Stimulated activated CD8-positive, alpha-beta memory T cell treated with anti-CD3 and anti-CD28 coated beads, Interleukin-7, amount 100 ng/mL, for 1 hour (primary cell): ENCODE measurements at places on chromosomes 11 and 22.

- DNase-seq, result no peak
These were observed 13.0 kb downstream of the GALNT18 start for GRCh38 chr11:11608783-11609232.

DNA sequence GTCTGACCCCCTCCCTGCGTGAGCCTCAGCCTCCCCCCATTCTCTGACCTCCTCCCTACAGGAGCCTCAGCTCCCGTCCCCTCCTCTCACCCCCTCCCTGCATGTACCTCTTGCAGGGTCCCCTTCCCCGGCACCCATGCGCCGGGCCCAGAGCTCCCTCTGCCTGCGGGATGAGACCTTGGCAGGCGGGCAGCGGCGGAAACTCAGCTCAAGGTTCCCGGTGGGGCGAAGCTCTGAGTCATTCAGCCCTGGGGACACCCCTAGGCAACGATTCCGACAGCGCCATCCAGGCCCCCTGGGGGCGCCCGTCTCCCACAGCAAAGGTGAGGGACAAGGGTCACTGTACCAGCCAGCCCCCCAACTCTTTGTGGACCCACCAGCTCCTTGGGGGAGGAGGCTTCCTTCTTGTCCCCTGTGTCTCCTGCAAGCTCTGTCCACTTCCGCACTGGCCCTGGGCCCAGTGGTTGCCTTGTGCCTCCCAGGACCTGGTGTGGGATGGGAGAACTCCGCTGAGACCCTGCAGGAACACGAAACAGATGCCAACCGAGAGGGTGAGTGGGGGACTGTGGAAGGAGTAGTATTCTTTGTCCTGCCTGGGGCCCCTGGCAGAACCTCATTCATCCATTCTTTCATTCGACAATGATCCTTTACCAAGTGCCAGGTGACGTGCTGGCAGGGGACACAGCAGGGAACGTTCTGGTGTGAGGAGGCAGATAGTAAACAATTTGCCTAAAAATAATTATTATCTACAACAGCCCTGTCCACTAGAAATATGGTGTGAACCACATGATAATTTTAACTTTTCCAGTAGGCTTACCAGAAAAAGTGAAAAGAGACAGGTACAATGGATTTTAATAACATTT, 3.7 kb upstream of the RPS6KA4 start:
- no peak for DNase-seq

GRCh38 chr11:2090172-2091111, 48.7 kb downstream of the IGF2 start:
- no peak for DNase-seq

DNA sequence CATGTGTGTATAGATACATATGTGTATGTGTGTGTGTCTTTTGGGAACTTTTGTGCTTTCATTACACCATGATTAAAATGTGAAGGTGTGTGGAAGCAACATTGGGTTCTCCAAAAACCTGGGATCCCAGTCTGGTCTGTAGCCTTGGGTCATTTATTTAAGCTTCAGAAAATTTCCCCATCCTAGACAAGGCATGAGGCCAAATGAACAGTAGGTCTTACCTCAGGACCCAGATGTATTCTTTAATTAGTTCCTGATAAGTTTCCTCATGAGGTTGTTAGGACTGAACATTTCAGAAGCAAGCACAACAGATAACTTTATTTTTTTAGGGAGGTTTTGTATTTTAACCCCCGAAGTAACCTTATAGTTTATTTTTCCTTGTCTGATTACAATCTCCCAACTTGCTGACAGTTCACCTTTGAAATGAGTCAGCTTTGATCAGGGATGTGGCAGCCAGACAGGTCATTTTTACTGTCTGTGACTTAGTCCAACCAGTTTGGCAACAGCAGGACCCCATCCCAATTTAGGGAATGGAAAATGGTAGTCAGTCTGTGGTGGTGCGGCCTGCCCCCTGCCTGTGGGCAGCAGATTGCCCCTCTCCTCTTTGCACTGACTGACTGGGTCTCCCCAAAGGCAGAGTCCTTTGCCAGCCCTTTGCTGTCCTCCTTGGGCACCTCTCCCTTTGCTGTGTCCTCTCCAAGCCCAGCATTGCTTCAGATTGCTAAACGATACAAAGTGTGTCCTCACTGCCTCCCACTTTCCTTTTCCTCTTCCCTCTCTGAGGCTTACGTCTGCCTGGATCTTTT, 88.3 kb downstream of the NAV2 start:
- no peak for DNase-seq

DNA sequence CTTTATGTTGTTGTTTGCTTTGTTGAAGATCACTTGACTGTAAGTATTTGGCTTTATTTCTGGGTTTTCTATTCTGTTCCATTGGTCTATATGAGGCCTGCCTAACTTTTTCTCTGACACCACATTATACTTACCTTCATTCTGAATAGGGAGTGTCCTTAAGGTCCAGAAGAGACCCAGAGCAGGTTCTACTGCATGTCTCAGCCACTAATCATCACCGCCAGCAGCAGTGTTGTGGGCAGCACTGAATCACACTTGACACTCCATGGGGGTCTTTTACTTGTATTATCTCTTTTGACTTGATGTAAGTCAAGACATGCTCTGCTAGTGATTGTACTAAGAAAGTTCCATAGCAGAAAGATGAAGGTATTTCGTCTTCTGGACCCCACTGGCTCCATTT, 274.9 kb downstream of the TENM4 start:
- no peak for DNase-seq

- DNase-seq, result no peak
These were observed 15.5 kb upstream of the SHANK2 start for GRCh38 chr11:71267807-71268421.

DNA sequence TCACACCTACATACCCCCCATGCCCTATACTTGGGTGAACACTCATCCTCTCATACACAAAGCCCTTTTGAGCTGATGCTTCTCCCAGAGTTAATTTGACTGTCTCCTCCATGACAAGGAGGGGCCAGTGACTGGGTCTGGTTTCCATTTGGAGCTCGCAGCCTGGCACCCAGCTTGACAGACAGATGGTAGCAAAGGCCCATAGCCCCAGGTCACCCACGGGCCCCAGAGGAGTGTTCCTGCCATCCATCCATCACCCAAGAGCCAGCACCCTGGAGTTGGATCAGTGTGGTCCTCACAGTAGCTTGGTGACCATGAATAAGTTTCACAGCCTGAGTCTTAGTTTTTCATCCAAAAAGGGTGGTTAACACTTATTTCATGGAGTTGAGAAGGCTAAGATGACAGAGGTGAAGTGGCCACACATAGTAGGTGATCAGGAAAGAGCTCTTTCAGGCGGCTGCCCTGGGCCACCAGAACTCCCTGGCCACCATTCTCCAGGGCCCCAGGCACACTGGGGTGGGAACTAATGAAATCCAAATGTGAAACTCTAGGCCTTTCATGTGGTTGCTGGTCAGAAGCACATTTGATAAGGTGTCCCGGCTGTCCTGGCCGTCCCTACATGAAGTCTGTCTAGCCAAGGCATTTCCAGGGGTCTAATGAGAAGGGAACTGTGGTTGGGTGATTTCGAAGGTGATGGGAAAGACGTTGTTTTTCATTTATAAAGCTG, 42.4 kb downstream of the LIF start:
- no peak for DNase-seq

DNA sequence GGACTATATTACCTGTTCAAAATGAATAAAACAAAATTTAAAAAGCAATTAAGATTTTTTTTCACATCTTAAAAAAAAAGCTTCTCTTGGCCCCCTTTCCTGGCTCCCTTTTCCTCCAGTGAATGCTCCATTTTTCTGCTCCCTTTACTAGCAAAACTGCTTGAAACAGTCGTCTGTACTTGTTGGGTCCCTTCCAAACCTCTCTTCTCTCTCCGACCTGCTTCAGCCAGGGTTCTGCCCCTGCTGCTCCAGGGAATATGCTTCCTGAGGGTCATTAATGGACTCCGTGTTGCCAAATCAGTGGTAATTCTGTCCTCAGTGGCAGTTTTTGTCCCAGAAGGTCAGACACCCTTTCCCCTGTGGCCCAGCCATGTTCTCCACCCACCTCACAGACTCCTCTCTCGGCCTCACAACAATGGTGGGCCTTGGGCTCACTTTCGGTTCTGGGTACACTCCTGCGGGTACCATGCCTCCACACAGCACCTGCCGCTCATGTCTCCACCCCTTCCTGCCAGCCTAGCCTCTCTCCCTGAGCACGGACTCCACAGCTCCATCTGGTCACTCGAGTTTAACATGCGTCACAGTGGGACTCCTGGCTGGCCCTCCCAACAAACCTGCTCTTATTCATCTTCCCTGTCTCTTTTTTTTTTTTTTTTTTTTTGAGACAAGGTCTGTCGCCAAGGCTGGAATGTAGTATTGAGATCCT, 7.8 kb upstream of the POLR3H start:
- no peak for DNase-seq

- DNase-seq, result no peak
These were observed 75.4 kb upstream of the DDI1 start for GRCh38 chr11:103961010-103961409.

DNA sequence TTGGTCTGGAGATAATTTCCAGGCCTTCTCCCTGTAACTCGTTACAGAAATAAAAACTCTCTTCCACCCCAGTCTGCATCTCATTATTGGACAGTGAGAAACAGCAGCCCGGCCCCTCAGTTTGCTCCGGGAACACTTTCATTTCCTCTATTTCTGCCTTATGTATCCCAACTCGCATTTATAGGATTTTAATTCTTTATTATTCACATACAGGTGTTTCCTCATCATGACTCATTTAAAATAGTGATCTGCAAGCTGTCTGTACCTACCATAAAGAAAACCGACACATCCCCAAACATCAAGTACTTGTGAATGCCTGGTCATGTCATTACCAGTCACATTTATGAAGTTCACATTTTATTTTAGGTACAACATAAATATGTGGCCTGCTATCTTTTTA, 42.8 kb downstream of the PIWIL3 start:
- no peak for DNase-seq

DNA sequence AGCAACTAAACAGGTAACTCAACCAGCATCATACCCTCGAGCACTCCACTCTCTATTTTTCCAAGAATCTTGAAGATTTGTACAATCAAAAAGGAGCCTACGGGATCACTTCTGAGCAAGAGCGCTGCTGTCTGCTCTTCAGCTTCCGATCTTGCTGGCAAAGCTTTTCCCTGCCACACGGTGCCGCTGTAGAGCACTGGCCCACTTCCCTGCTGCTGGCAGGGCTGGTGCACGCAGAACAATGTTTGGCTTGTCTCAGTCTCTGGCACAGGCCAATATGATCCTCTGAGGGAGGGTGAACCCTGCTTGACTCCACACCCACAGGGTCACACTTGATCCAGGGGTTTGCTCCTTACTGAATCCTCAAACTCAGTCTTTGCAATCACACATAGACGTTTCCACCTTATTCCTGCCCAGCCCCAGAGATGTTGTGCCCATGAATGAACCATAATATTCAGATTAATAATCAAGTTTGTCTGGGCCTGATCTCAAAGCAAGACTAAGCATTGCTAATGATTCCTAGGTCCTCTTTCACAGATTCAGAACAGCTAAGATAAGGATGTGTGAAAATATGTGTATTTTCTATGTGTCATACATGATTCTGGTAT, 536.6 kb downstream of the SOX6 start:
- DNase-seq, result no peak

DNA sequence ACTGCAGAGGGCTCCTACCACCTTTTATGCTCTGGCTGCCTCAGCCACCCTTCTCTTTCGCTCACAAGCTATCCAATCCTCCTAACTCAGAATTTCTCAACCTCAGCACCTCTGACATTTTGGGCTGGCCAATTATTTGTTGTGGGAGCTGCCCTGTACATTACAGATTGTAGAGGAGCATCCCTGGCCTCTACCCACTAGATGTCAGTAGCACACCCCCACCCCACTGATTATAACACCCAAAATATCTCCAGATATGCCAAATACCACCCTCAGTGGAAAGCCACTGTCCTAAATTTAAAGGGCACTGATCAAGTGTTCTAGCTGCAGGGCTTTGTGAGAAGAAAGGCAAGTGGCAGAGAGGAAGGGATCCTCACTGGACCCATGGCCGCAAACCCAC, 443.1 kb downstream of the SOX6 start:
- DNase-seq, result no peak

DNA sequence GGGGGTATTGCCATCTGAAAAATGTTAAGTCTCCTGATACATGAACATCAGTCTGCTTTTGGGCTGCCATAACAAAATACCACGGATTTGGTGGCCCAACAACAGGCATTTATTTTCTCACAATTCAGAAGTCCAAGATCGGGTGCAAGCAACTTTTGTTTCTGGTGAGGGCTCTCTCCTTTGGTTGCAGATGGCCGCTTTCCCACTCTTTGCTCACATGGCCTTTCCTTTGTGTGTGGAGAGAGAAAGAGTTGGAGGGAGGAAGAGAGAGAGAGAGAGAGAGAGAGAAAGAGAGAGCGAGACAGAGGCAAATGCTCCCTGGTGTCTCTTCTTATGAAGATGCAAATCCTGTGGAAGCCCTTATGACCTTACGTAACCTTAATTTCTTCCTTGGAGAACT, 2.5 kb upstream of the KRTAP5-2 start:
- DNase-seq, result no peak

DNA sequence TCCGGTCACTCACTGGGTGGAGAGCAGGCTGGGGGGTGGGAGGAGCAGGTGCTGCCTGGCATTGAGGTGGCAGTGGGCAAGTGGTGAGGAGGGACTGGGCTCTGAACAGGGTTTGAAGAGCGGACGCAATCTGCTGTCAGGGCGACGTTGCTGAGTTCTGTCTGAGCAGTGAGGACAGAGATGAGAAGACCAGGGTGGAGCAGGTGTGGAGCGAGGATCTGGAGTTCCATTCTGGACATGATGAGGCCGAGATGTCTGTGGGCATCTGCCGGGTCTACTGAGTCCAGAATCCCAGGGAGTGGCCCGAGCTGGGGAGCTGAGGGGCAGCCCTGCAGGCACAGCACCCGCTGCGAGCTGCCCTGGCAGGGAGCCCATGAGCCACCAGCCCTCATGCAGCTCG, 2.2 kb upstream of the MOV10L1 start:
- no peak for DNase-seq

GRCh38 chr22:38017272-38017920, 33.0 kb upstream of the SOX10 start:
- DNase-seq, result no peak

GRCh38 chr22:40044870-40045834, 50.4 kb downstream of the FAM83F start:
- peak; percentile 61 for DNase-seq

DNA sequence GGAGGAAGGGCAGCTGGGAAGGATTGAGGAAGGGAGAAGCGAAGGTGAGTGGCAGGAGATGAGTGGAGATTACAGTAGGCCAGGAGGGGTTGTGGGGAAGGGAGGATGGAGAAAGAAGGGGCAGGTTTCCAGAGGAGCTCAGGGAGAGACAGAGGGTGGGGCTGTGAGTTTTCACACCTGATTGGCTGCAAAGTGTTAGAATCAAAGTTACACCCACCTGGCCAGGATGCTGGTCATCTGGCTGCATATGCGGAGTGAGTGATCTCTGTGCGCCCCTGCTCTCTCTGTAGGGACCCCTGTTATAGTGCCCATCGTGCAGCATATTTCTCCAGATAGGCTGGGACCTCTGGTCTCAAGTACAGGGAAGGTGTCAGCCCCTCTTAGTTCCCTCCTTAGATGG, 18.3 kb downstream of the AMPD3 start:
- DNase-seq, result no peak

- DNase-seq, result no peak
These were observed 6.5 kb downstream of the TMEM258 start for GRCh38 chr11:61785837-61786402.
